Activated B cell treated with CpG ODN at 0.5 μM for 24 hours (primary cell): ENCODE measurements at places on chromosomes 12 and 14.

DNA sequence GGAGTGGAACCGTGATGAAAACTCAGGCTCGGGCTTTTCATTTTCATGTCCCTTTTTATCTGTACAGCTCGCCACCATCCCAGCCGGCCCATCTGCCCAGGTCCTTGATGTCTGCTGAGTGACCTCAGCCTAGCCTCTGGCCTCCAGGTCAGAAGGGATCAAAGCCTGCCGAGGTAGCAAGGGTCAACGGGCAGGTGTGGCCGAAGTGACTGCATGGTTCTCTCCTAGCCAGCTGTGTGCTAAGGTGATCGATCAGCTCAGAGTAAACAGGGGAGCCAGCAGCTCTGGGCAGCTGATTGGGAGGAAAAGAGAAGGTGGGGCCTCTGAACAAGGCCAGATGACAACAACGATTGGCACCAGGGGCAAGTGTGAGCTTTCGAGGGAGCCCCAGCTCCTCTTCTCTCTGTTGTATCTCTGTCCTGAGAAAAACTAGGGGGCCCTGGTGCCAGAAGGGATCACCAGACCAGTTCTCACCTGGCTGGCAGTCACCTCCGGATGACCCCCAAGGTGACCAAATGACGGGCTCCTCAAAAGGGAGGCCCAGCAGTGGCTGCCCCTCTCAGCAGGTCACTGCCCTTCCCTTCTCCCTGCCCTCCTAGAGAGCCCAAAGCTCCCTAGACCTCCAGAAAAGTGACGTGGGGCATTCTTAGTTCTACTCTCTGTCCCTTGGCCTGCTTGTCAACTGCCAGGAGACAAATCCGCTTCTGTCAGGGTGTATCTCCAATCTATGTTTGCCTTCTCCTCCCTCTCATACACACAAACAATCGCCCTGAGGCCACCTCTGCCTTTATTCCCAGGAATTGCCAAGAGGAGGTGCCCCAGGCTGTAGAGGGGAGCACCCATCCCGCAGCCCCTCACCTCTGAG lies 3.4 kb downstream of the SLC6A12 start:
- no peak for DNase-seq

GRCh38 chr14:92934196-92935085 lies 11.5 kb downstream of the CHGA start:
- DNase-seq, result no peak

DNA sequence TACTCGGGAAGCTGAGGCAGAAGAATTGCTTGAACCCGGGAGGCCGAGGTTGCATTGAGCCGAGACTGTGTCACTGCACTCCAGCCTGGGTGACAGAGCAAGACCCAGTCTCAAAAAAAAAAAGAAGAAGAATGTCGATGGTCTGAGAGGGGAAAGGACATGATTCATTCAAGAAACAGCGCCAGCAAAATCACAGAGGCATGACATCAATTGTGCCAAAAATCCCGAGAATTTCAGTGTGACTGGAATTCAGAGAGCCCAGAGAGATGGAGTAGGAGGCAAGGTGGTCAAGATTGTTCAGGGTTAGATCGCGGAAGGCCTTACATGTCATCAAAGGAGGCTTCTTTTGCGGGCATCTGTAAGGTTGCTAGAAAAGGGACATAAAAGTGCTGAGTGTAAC lies 483.3 kb downstream of the VRK1 start:
- DNase-seq, result no peak

- DNase-seq, result no peak
Measured at GRCh38 chr14:65632487-65632886, 220.0 kb downstream of the FUT8 start.

DNA sequence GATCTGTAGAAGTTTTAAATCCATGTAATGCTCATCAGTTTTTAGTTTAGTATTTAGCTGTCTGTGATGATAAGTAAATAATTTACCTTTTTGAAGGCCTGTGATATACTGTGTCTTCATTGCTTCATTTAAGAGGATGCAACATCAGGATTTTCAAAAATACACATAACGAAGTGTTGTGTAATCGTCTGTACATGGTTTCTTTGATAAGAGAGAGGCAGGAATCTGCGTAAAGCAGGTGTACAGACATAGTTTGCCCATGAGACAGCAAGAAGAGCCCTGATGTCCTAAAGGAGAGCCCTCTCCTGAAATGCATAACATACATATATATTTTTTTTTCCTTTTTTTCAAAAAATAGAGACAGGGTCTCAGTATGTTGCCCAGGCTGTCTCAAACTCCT lies 44.8 kb downstream of the RASSF3 start:
- no peak for DNase-seq

- DNase-seq, result no peak
Measured at GRCh38 chr14:77099425-77100167, 1.5 kb downstream of the CIPC start.

GRCh38 chr12:13046964-13047363 lies 2.8 kb downstream of the FAM234B start:
- DNase-seq, result no peak

DNA sequence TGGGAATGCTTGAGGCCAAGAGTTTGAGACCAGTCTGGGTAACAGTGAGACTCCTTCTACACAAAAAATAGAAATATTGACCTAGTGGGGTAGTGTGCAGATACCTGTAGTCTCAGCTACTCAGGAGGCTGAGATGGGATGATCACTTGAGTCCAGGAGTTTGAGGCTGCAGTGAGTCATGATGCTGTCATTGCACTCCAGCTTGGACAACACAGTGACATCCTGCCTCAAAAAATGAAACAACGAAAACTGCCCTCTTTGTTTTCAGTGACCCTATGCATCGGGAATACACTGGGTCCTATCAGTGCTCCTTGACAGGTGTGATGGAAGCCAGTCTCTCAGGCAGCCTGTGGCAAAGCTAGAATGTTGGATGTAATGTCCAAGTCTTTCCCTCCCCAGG lies 311.5 kb upstream of the OR4E1 start:
- no peak for DNase-seq

DNA sequence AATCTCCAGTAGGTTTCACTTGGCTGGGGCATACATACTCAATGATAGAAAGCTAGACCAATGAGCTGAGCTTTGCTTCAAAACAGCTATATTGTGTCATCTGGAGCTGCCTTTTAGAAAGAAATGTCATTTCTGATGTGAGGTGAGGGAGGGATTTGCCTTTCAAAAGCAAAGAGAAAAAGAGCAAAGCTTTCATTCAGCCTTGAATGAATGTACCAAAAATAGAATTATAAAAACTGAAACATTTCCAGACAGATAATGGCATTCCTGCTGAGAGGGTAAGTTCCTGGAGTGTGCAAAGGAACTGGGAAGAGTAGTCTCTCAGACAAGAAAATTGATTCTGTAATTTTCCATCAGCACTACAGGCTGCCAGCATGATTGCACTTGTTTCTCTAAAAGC lies 710.0 kb downstream of the LRFN5 start:
- no peak for DNase-seq

- no peak for DNase-seq
Measured at GRCh38 chr12:14775636-14775980, 27.7 kb downstream of the WBP11 start.

DNA sequence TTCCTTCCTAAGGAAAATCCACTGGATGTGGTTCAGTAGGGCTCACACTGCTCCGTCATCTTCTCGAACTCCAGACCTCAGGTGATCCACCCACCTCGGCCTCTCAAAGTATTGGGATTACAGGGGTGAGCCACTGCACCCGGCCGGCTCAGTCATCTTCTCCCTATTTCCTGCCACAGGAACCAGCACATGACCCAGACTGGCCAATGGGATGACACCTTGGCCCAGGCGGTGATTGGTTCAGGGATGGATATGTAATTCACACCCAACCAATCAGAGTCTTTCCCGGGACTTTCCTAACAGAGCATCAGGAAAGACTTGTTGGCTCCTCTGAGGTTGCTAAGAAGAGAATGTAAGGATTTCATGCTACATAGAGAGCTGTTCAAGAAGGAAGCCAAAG lies 19.2 kb upstream of the C12orf76 start:
- DNase-seq, result no peak

- no peak for DNase-seq
Measured at GRCh38 chr12:127231371-127231770, 1035.6 kb upstream of the TMEM132C start.

GRCh38 chr12:45184147-45184963 lies 31.5 kb upstream of the ANO6 start:
- DNase-seq, result no peak

- no peak for DNase-seq
Measured at GRCh38 chr12:92065639-92066038, 80.0 kb downstream of the BTG1 start.

GRCh38 chr14:77903221-77903620 lies 103.3 kb downstream of the ADCK1 start:
- DNase-seq, result no peak

DNA sequence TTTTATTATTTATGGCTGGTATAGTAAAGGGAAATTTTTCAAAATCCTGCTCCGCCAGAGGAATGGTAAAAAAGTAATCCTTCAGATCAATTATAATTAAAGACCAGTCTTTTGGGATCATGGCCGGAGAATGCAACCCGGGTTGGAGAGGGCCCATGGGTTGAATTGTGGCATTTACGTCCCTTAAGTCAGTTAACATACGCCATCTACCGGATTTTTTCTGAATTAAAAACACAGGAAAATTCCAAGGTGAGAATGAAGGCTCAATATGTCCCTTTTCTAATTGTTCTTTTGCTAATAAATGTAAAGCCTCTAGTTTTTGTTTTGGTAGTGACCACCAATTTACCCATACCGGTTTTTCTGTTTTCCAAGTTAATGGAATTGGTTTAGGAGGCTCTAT lies 602.8 kb downstream of the ALG10 start:
- DNase-seq, result no peak

- no peak for DNase-seq
Measured at GRCh38 chr14:72613231-72613974, 280.5 kb downstream of the DPF3 start.
